ENCODE measurements at places on chromosomes 12 and 14. TPM values are rescaled to one million over a fixed set of nuclear protein-coding genes. Genes with fewer than 3 reads are reported as not detected.
A peak's percentile ranks its signal among the peaks of the same experiment; 100 is the strongest.

DNA sequence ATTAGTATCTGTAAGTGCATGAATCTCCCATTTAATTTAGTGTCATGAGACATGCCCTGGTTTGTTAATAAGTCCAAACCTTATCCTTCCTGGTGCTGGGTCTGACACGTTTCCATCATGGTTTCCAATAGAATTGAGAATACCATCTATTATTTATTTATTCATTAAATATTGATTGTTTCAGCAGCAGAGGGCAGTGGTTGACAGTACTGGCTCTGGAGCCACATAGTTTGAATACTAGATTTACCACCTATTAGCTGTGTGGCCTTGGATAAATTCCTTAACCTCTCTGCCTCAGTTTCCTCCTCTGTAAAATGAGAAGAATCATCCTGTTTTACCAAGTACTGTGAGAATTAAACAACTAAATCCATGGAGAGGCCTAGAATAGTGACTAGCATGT lies 941 bp upstream of the STAB2 start:
- DNase-seq: no peak

- DNase-seq: no peak
Observed at GRCh38 chr14:51488569-51489220, 163.0 kb upstream of the FRMD6 start.

DNA sequence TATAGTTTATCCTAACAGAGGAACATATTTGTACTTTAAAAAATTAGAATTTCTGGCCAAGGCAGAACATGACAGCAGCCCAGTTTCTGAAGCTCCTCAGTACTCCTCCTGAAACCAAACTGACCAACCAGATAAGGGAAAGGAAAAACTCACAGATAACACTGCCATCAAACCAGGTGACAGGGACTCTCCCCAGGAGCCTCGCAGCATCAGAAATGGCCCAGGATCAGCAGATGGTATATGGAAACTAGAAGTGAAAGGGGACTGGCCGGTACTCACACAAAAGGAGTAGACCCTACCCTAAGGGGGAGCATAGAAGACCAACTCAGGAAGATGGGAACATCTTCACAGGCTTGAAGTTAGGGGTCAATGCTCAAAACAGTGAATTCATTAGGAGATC lies 22.0 kb downstream of the GALC start:
- DNase-seq: no peak

Gene OR9K2
- total RNA-seq: not detected

DNA sequence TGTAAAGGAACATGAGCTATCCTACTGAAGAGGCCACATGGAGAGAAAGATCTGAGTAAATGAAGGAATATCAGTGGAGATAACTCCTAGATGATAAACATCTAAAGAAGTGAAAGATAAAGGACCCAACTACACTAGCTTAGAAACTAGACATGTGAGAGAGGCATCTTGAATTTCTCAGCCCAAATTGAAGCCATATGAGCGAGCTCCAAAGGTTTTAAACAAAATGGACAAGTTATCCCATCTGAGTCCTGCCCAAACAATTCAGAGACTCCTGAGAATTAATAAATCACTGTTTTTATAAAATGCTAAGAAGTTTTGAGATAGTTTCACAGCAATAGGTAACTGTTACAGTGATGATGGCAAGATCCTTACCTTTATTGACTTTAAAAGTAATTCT lies 438.9 kb downstream of the NAV3 start:
- DNase-seq: no peak

Gene DNAI7
- total RNA-seq: 0.26 TPM

Gene KRT72
- not detected for total RNA-seq

- DNase-seq: no peak
Observed at GRCh38 chr14:68809524-68809923, 16.7 kb upstream of the ZFP36L1 start.

GRCh38 chr14:53900499-53900898 lies 56.1 kb downstream of the BMP4 start:
- peak; percentile 70 for DNase-seq

Gene LRRC10
- total RNA-seq: not detected

- no peak for DNase-seq
Observed at GRCh38 chr12:65696227-65696626, 128.1 kb upstream of the HMGA2 start.

Gene MGP
- total RNA-seq: 79.1 TPM

GRCh38 chr14:53368711-53369201 lies 215.6 kb upstream of the DDHD1 start:
- DNase-seq: no peak

DNA sequence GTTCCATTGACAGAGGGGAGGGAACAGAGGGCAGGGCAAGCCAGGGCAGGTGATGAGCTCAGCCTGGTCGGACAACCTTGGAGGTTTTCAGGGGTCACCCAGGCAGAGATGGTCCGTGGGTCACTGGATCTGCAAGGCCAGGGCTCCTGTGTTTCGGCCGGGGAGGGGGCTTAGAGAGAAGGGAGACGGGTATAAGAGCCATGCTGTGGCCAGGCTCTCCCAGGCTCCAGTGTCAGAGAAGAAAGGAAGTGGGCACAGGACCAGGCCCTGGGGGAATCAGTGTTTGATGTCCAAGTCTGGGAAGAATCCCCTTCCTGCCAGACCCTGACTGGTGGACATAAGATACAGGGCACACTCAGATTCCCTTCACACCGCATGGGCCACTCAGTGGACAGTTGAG lies 36.9 kb downstream of the DIO3 start:
- no peak for DNase-seq

Data from psoas muscle (tissue), 8 donors.